ENCODE measurements at places on chromosomes 2 and 18.

DNA sequence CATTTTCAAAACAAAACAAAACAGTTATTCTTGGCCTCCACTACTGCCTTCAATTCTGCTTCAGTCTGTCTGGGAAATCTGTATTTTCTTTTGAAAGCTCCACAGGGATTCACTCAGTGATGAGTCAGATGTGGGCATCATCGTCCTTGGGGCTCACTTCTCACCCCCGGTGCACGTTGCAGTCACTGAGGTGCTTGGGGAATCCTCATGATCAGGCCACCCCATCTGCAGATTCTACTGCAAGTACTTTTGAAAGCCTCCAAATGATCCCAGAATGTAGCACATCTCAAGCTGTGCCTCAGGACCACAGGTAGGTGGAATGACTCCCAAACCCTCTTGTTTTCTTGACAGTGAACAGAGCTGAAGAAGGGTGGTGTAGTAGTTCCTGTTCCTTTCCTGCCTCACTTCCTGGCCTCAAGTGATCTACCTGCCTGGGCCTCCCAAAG, 34.3 kb downstream of the LPIN2 start:
- peak; percentile 36 for DNase-seq

- DNase-seq, result no peak
Observed at GRCh38 chr2:42136782-42137124, 32.4 kb upstream of the EML4 start.

GRCh38 chr2:150882751-150883612, 378.7 kb downstream of the RBM43 start:
- peak; percentile 41 for DNase-seq

- DNase-seq, result no peak
Observed at GRCh38 chr2:234145511-234145910, 95.0 kb downstream of the SPP2 start.

DNA sequence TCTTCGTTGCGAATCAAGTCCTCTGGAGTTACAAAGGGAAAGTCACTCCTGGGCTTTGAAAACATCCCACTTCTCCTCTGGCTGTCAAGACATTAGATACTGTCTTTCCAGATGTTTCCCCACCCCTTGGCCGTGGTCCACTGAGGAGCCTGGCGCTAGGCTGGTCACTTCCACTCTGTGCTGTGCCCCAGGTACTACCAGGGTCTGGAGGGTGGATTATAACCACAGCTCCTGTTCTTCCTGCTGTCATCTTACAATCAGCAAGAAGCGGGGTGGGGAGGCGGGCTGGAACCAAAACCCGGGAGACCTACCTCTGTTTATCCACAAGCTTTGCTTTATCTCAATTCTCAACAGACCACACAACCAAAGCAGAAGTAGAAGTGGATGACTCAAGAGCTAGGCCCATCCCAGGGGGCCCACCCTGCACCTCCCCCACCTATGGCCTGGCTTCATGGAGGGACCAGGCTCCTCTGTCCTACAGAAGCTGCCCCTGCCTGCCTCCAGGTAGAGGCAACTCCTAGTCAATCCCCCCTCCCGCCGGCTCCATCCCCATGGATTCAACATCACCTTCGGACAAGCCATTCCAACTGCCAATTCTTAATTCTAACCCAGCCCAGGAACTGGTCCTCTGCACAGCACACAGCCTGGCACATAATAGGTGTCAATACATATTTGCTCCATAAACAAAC, 17.8 kb downstream of the SMAD7 start:
- no peak for DNase-seq
